ENCODE measurements at places on chromosomes 2 and 18. TPM values are rescaled to one million over a fixed set of nuclear protein-coding genes. Genes with fewer than 3 reads are reported as not detected.

Gene ELOA2
- not detected for total RNA-seq

Gene ARHGAP25
- 109 TPM for total RNA-seq

Gene ZCCHC2
- total RNA-seq: 56.8 TPM

Gene CLEC4F
- total RNA-seq: not detected
